ENCODE measurements at places on chromosomes 7 and 10.

- no peak for DNase-seq
Measured at GRCh38 chr10:129833994-129834739, 129.9 kb downstream of the EBF3 start.

- DNase-seq = no peak
Measured at GRCh38 chr10:63456437-63457210, 9.2 kb downstream of the JMJD1C start.

- no peak for DNase-seq
Measured at GRCh38 chr7:50615519-50616080, 50.4 kb upstream of the DDC start.

DNA sequence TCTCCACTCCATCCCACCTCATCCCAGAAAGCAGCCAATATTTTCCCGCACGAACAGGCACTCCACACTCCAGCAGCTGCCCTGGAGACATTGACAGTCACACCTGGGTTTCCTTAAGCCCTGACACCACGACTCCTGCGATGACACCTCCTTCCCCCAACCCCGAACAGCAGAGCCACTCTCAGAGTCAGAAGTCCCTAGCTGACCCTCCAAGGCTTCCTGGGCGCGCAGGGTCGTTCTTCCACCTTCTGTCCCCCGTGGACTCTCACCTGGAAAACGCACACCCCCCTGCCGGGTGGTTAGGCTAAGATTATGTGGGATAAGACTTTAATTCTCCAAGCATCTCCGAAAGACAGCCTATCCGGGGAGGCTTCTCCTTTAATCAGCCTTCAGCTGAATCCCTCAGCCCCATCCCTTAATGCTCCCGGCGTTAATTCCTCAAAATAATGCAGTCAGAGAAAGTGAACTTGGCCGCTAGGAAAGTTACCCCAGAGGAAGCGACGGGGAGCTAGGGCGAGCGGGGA is 1.1 kb downstream of the DENND11 start:
- peak; percentile 24 for DNase-seq

DNA sequence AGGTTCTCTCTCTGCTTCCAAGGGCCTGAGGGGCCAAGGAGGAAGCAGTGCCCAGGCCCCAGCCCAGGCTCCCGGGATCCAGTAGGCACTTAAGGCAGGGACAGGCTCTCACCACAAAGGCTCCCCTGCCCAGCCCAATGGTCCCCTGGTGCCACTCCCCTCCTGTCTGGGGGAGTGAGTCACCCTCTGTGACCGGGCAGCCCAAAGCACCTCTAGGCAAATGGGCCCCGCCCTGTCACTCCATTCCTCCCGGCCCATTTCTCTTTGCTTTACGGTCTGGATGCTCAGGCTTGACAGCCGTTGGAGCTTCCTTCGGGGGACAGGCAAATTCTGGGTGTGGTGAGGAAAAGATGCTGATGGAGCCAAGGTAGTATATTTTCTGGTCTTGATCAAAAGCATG is at the start of gene CALHM3:
Gene CALHM3 (minus strand): TSS at position 106 of the 400 bp plus-strand sequence. CDS start 208 bp downstream, outside the sequence.
- no peak for DNase-seq

DNA sequence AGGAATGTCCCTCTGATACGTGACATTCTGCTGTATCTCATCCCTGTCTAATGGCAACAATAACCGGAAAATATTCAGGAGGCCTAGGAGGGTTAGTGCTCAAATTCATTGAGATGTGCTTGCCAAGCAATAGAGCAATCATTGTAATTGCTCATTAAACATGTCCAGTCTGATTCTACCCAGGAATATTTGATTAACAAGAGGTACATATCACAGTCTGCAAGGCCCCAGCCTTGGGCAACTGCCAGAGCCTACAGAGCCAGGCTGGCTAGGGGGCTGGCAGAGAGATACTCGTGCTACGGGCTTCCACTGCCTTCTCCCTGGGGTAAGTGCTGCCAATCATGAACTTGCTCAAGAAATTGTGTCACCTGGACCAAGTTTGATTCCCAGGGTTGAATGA is 99.1 kb downstream of the ALOX5 start:
- no peak for DNase-seq

DNA sequence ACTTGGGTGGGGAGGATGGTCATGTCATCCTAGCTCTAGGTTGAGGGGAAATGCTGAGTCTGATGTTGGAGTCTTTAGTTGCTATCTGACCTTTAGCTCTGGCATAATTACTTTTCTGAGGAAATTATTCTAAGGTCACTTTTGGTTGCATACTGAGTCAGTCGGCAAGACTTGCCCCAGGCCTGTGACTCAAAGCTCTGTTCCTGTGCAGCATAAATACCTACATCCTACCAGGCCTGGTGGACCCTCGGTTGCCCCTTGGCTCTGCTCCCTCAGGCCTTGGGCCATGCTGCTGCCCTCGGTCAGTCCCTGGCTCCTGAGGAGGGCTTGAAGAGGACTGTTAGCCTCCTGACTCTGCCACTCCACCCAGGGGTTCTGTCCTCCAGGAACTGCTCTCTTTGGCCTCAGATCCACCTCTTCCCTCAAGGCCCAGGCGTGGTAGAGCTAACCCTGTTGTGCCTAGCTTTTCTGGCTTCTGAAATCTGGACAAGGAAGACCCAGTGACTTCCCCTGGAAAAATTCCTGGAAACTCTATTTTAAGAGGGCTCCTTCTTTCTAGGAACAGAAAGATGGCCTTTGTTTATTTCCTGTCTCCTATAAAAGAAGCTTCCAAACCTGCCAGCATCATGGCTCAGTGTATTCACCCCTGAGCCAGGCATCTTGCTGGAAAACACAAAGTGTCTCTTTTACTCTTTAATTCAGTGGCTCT is 71.2 kb downstream of the TMEM178B start:
- DNase-seq = no peak

GRCh38 chr7:70838292-70838907 is 293.5 kb upstream of the GALNT17 start:
- DNase-seq = no peak

DNA sequence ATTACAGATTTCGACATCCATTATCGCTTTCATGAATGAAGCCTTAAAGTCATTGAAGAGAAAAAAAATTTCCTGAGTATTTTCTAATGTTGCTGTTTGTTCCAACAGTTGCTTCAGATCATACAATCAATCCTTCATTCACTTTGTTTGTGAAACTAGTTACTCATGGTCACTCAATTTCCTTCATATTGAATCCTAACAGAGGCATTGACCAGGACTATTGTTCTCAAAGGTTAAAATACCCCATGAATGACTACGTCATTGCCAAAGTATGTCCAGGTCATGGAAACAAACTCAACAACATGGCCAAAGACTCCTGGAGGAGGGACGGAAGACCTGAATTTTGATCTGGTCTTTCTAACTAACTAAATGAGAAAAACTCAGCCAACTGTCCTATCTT is 54.0 kb upstream of the ABCB5 start:
- no peak for DNase-seq

DNA sequence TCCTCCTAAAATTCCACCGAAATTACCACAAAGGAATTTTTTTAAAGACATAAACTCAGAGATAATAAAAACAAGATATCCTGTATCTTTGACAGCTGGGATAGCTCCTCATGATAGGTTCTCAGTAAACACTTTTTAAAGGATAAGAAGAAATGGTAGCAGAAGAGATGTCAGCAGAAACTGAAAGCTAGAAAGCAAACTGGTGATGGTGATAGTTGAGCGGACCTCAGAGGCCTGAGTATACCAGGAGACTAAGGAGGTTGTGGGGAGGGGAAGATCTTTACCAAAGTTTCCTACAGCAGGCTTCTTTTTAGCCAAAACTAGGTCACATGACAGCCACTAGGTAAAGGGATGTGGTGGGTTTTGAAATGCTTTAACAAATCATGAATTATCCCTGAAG is 22.5 kb downstream of the PCGF5 start:
- DNase-seq = no peak

DNA sequence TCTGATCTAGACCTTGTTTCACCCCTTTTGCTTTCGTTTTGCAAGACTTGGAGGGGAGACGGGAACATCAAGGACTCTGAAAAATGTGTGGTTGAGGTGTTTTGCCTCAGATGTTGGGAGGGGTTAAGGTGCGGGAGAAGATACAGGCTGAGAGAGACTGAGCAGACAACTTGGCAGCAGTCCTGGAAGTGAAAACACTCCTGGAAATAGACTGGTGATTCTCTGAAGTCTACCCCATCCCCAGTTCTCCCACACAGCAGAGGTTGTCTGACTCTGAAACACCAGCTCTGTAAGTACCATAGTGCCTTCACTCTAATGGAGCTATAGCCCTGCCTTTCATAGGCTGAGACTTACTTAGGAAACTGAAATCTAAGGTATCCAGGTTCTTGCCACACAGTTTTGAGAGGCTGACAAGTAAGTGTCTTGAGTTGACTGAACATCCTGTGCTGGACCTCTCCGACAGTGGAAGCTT is 152.5 kb downstream of the PPP1R9A start:
- DNase-seq = no peak

GRCh38 chr7:95871075-95871848 is 98.9 kb downstream of the DYNC1I1 start:
- DNase-seq = no peak

All from GM06990 (cell line).